Activated CD8-positive, alpha-beta T cell treated with anti-CD3 and anti-CD28 coated beads for 36 hours (primary cell): ENCODE measurements at places on chromosomes 2 and 18.
A peak's percentile ranks its signal among the peaks of the same experiment; 100 is the strongest.

GRCh38 chr2:222859786-222860612 is 837 bp upstream of the ACSL3 start:
- DNase-seq = no peak

- DNase-seq = no peak
Observed at GRCh38 chr2:10449486-10449831, 1.3 kb upstream of the ODC1 start.

DNA sequence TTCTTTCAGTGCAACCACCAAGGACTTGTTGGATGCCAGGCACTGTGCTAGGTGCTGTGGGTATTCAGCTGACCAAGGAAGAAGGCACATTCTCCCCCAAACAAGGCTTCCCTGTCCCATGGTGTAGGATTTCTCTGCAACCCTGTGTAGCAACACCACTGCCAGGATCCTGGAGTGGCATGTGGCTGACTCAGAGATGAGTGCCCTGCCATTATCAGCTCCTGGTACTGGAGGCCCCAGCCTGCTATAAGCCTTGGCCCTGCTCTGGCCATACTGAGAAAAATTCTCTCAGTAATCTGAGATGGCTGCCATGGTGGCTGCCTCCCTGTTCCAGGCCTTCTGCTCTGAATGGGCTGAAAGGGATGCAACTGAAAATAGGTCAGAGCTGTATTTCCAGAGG is 4.3 kb downstream of the SMYD5 start:
- DNase-seq = no peak

- no peak for DNase-seq
Observed at GRCh38 chr2:66794070-66794469, 359.1 kb downstream of the MEIS1 start.

DNA sequence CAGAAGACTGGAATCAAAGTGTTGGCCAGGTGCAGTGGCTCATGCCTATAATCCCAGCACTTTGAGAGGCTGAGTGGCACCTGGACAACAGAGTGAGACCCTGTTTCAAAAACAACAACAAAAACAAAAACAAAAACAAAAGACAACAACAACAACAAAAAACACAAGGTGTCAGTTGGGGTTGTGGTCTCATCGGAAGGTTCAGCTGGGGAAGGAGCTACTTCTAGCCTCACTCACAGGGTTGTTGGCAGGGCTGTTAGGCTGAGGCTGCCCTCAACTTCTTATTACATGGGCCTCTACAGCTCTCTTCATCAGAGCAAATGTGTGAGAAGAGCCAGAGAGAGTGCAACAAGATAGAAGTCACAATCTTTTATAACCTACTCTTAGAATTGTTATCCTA is 34.6 kb upstream of the CAB39 start:
- peak; percentile 19 for DNase-seq

GRCh38 chr2:134717286-134718022 is 1.3 kb downstream of the TMEM163 start:
- DNase-seq = no peak

- DNase-seq = no peak
Observed at GRCh38 chr18:36536426-36536825, 238.9 kb downstream of the FHOD3 start.

- no peak for DNase-seq
Observed at GRCh38 chr2:151347906-151348305, 9.5 kb upstream of the TNFAIP6 start.

DNA sequence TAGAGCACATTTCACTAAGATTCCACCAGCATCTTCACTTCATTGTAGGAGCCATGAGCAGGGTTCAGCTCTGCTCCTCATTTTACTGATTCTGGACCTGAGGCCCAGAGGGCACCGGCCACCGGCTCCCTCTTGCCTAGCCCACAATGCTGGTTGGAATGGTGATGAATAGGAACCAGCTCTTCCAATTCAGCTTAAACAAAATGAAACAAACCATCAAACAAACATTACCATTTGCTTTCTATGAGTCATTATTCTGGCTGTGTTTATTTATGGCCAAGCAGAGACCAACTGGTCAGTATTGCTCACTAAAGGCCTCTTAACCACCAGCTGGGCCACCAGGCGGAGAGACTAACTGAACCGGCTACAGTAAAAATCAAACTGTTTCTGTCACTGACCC is 176.7 kb downstream of the MTX2 start:
- DNase-seq = no peak
